ENCODE measurements at places on chromosomes 4 and X.

- no peak for DNase-seq
Observed at GRCh38 chr4:113566015-113566795, 195.3 kb downstream of the CAMK2D start.

GRCh38 chr4:147582386-147583060 lies 34.7 kb upstream of the TMEM184C start:
- DNase-seq: no peak

- DNase-seq: no peak
Observed at GRCh38 chrX:71650333-71650969, 16.9 kb upstream of the LOC101059915 start.

DNA sequence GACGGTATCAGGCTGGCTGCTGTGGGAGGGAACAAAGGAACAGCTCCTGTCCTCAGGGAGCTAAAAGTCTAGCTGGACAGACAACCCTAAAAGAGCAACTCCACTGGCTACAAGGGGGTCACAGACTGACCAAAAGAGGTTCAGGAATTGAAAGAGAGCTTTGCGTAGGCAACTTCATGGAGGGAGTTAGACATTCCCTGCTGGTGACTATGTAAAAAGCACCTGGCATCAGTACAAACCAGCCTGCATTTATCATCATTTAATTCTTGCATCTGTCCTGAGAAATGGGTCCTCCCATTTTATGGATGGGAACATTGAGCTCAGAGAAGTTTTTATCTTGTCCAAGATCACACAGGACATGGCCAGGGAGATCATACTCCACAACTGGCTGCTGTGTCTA lies 1.4 kb upstream of the LGI2 start:
- DNase-seq: no peak

DNA sequence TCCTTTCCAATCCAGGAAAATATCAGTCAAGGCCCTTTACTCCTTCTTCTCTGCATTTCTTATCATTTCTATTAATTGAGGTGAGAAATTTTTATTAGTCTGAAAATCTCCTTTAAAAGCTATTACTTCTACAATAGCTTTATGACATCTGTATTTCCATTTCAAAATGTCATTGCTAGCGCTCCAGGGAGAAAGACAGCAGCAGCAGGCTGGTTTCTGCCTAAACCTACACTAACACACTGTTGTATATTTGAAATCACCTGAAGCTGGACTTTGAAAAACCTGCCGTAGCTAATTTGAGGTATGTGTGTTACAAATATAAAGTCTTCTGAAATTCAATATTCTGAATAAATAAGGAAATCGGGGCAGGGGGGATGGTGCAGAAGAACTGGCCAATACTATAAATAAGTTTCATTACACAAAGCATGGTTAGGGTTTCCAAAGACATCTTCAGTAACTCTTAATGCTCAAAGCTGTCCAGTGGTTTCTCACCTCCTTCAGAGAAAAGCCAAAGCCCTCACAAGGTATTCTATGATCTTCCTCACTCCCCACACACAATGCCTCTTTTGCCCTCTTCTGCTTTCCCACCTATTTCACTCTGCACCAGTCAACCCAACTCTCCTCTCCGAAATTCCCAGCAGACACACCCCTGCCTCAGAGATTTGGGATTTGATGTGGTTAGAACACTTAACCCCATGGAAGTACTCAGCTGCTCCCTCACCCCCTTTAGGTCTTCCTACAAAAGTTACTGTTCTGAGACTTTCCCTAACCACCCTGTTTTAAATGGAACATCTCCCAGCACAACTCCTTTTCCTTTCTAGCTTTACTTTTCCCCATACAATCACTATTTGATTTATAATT lies 122.7 kb downstream of the PPP3CA start:
- DNase-seq: no peak

DNA sequence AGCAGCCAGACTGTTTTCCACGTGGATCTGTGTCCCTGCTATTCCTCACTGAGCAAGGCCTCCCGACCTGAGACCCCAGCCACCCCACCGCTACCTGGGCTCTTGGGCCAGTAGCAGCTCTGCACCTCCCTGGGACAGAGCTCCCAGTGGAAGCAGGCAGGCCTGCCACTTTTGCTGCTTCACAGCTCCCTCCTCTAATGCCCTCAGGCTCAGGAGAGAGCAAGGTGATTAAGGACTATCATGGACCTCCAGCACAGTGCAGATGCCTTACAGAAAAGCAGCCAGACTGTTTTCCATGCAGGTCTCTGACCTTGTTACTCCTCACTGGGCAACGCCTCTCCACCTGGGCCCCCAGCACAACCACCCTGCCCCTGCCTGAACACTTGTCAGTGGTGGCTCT lies 37.0 kb downstream of the AWAT2 start:
- no peak for DNase-seq

DNA sequence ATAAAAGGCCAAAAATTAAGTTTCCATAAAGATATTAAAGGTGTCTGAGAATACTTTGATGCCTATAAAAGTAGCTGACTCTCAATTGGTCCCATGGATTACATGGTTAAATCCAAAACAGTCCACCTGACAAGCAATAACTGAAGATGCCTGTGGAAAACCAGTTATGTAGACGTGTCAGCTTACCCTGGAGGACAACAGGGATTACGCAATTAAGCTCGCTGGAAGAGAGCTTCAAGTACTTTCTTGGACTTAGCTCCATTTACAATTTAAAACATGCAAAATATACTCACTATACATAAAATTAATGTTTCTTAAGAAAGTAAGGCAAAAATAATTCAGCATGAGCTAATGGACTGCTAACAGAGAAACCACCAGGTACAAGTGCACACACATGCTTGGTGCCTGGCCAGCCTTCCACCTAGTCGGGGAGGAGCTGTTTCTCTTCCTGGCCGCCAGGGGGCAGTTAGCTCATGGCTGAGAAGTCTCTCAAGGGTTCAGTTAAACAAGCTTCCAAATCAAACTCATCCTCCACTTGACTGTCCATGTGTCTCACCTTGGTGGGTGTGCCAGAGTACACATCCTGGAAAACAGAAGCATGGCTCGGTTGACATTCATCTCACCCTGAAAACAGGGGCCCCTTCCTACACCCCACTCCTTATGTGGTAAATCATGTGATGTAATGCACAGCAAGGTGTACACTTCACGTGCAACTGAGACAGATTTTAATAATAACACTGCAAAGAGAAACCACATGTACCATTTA lies 9.2 kb upstream of the FAM53A start:
- peak; percentile 80 for DNase-seq
